Activated naive CD4-positive, alpha-beta T cell (primary cell): ENCODE measurements at places on chromosomes 2 and 18.

DNA sequence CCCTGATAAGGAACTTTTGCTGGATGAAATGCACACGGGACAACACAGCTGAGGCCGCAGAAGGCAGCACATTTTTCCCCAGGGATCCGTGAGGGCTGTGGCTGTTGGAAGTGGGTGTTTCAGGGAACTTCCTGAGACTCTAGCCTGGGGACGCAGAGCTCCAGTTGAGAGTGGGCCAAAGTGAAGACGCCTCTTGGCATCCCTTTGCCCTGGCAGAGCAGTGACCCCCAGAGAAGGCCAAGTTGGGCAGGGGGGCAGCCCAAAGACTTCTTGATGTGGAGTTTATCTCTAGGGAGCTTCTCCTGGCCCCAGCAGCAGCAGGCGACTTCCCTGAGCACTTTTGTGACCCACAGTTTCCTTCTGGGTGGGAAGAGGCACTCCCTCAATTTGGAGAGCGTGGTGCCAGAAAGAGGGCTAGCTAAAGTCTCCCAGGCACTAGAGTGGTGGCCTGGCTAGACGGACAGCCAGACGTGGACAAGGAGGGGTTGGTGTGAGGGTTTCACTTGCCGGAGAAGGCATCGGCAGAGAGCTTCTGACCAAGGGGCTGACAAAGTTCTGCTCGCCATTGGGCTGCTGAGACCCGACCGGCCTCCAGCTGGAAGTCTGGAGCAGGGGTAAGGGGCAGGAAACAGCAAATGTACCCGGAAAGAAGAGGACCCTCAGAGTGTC lies 108.8 kb downstream of the ACKR3 start:
- no peak for DNase-seq

- no peak for DNase-seq
Observed at GRCh38 chr2:164574931-164575330, 46.4 kb downstream of the GRB14 start.

- no peak for DNase-seq
Observed at GRCh38 chr18:21109936-21110712, 1.5 kb downstream of the ROCK1 start.

DNA sequence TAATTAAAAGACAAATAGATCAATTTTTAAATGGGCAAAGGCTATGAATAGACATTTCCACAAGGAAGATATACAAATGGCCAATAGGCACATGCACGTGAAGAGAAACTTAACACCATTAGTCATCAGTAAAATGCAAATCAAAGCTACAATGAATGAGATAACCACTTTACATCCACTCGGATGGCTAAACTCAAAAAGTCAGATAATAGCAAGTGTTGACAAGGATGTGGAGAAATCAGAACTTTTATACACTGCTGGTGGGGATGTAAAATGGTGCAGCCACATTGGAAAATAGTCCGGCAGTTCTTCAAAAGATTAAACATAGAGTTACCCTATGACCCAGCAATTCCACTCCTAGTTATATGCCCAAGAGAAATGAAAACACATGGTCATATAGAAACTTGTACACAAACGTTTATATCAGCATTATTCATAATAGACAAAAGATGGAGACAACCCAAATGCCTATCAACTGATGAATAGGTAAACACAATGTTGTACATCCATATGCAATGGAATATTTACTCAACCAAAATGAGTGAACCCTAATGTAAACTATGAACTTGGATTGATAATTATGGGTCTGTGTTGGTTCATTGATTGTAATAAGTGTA lies 51.1 kb downstream of the SMAD7 start:
- DNase-seq, result no peak

DNA sequence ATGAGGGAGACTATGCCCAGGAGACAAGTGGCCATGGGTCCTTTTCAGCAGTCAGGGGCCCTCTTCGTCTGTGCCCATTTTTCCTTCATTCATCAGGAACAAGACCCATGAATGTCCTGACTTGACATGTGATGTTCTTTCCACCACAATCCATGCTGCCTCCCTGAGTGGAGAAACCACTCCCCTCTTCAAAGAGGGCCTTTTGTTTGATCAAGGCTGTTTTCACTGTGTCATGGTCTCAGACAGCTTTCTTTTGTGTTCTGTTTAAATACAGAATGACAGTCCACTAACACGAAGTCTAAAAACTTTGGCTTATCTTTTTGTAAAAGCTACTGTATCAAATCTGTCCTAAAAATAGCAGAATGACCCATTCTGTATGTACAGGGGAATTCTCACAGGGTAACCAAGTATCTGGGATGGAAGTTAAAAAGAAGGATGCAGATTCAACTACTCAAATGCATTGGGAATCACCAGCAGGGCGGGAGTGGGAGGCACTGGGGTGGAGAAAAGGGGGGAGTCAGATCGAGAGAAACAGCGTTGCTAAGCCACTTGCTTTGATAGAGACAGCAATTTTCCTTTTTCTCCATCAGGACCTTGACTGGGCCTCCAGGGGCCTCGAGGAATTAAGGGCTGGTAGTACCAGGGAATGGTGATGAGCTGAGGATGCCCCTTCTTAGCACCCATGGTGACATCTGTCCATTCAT lies 13.9 kb downstream of the LRP2 start:
- DNase-seq, result no peak

- no peak for DNase-seq
Observed at GRCh38 chr2:197399887-197400540, 34.8 kb downstream of the SF3B1 start.

DNA sequence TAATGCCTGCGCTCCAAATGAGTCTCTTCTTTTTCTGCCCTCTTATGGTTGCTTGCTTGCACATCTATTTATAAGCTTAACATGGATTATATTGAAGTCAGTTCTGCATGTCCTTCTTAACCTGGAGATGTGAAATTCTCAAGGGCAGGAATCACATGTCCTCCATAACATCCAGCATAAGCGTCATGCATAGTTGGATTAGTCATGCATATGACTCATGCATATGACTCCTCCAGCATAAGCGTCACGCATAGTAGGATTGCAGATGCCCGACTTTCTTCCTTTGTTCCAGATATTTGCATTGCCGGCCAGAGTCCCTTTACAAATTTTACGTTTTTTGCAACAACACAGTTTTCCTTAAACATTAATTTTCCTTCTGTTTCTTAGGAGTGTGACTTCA lies 308.6 kb downstream of the TGIF1 start:
- no peak for DNase-seq

DNA sequence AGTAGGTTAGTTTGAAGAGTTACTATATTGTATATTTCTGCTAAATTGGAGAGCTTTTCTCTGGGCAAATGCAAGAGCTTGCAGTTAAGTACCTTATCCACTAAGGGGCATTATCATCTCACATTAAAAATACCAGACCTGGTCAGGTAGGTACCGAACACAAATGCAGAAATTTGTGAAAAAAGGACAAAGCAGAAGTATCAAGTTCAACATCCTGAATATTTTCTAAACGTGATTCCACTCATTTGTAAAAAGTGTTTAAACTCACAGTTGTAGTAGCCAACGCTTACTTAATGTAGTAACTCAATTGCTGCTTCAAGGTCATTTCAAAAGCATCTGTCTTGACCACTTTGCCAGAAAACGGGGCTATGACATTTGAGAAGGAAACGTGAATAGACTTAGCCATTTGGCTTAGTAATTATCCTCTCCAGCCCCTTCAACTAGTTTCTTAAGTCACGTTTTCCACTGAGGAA lies 52.1 kb downstream of the CYRIA start:
- DNase-seq, result no peak

DNA sequence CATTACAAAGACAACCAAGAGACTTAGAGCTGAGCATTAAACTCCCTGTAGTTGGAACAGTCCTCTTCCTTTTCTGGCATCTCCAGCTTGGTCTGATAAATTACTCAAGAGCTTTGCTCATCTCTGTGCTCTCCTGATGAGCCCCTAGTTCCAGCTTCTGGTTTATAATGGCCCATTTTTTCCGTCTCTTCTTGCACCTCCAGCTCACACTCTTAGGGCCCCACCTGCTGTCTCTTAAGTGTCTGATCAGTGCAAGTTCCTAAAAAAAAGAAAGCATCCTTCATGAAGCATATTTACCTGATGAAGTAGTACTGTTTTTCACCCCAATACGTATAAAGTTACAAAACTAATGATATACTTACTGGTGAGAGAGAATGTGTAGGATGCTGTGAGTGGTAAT lies 822.9 kb downstream of the RNF144A start:
- DNase-seq, result no peak

DNA sequence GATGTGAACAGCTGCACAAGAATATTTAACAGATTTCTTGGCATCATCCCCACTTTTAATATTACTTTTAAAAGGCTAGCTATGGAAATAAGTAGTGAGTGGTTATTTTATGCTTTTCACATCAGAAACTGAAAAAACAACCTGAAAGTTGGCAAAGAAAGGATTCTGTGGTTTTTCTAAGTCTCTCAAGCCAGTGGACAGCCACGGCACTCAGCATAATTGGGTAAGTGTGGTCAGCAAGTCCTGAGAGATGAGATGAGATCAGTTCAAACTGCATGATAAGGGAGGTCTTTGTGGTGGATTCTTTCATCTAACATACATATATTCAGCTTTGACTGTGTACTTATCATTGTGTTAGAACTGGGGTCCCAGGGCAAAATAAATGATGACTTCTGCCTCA lies 105.2 kb downstream of the LYPD6B start:
- no peak for DNase-seq

DNA sequence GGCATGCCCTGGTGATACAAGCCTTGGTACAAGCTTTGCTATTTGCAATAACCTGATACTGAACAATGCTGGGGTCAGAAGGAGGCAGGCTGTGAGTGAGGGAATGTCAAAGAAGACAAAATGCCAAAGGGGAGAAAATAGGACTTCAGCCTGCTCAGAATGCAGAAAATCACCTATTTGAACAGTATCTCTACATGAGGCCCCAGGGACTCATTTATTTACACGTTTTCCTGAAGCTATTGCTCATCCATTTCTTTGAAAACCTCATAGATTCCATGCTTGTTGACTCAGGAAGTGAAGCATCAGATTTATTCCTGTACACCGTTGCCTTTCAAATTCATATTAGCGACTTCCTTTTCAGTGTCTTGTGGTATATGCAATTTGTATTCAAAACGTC lies 69.4 kb upstream of the CBLN2 start:
- DNase-seq, result no peak

DNA sequence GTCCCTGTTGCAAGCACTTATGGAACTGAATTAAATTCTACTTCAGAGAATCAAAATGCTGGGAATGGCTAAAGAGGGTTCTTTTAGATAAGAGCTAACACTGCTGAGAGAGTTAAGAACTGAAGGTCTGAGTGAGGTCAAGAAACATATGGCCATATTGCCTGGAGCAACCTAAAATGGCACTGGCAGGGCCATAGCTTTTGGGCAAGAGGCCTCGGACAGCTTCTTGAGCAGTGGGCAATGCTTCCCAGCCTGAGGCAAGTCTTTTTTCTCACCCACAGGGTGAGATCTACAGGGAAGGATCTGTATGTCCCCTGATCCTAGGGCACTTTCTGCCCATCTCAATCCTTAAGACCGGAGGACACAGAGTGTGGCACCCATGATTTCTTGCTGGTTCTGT lies 244.6 kb upstream of the NT5C1B start:
- no peak for DNase-seq

- no peak for DNase-seq
Observed at GRCh38 chr18:13265008-13265910, 46.7 kb downstream of the LDLRAD4 start.

- DNase-seq, result no peak
Observed at GRCh38 chr2:184597571-184597991, 748 bp upstream of the ZNF804A start.

DNA sequence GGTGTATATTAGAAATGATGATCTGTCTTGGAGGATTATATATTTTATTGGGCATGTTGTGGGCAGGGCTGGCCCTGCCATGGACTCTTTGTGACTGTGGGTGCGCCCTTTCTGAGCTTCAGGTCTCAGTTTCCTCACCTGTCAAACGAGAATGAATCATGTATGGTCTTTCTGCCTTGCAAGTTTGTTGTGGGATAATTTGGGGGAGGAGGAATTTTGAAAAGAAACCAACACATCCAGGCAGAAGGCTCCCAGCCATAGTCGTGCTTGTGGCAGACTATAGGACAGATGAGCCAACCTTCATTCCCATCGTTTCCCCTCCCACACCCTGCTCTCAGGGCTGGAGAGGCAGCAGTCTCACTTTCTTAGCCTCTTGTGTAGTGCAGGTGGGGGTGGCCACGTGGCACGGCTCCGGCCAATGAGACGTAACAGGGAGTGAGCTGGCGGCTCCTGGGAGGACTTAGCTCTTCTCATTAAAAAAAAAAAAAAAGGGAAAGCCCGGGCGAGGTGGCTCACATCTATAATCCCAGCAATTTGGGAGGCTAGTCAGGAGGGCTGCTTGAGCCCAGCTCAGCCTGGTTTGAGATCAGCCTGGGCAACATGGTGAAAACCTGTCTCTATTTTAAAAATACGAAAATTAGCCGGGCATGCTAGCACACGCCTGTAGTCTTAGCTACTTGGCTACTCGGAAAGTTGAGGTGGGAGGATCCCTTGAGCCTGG lies 63.1 kb downstream of the RHOB start:
- no peak for DNase-seq

DNA sequence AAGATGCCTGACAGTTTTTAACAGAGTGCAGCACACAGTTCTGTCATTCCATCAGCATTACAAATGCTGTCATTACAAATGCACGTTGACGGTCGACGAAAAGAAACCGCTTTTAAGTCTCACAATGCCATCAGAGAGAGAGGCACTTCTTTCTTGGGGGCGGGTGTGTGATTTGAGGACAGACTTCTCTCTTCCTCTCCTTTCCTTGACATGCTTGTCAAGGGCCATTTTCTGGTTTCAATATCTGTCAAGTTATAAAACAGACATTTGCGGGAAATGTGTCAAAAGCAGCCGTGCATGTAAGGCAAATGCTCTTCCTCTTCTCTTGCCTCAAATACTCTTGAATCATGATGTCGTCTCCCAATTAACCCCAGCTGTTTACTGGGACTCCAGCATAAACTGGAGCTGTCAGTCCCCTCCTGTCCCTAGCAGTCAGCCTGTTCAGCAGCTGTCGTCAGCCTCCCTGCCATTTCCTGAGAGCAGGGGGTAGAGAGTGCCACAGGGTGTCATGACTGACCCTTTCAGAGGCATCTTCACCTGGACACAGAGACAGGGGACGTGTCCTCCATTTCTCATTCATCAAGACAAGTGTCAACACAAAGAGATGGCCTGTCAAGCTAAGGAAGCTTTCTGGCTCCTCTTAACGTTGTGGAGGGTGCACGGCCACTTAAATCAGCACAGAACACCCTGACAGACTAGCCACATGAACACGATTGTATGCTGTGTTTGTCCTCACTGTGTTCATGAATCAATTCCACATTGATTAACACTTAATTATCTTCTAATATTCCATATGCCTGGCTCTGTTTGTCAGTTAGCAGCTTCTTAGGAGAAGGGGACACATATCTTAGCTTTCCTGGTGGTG lies 305.4 kb upstream of the RAB6C start:
- no peak for DNase-seq

DNA sequence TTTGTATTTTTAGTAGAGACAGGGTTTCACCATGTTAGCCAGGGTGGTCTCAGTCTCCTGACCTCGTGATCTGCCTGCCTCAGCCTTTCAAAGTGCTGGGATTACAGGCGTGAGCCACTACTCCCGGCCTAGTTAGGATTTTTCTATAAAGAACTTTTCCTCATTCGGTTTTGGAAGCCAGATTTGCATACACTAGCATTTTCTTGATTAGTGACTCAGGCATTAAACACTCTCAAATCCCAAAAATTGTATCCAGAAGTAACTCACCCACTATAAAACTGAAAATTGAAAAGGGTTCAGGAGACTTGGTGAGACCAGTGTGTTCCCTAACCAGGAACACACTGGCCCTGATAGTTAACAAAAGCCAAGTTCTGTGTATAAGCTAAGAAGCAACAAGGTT lies 25.2 kb downstream of the EIF2AK3 start:
- DNase-seq, result no peak
